ENCODE measurements at places on chromosomes 12 and 14.

- peak; percentile 51 for DNase-seq
Observed at GRCh38 chr14:73825551-73826188, 26.0 kb upstream of the PTGR2 start.

- no peak for DNase-seq
Observed at GRCh38 chr14:101072945-101073597, 169.5 kb upstream of the RTL1 start.

DNA sequence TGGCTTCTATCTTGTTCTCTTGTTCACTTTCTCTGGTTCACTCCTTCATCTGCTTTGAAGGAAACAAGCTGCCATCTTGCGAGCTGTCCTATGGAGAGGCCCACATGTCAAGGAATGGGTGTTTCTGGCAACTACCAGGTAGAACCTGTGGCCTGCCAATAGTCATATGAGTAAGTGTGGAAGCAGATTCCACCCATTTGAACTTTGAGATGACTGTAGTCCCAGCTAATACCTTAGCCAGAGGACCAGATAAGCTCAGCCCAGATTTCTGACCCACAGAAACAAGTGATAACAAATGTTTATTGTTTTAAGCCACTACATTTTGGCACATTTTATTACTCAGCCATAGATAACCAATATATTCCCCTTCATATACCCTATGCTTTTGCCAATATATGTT, 4.0 kb upstream of the SLC38A2 start:
- DNase-seq = no peak

- no peak for DNase-seq
Observed at GRCh38 chr12:124388679-124389137, 93.8 kb downstream of the RFLNA start.

- no peak for DNase-seq
Observed at GRCh38 chr14:56870336-56870735, 60.1 kb upstream of the OTX2 start.

DNA sequence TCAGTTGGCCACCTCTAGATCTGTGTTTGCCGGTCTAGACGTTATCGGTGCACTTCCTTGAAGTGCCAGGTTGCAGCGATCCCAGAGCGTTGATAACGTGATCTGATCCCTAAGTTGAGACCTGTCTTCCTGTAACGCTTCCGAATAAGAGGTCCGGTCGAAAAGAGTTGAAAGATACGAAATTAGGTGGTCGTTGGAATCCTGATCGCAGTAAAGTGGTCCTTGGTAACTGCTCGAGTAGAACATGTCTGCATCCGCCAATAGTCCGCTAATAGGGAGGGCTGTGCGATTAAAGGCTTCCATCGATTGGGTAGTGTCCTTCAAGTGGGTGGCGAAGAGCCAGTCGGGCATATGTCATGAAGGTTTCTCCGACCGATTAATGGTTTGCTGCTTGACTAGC, 2.7 kb downstream of the SRSF5 start:
- DNase-seq = no peak

DNA sequence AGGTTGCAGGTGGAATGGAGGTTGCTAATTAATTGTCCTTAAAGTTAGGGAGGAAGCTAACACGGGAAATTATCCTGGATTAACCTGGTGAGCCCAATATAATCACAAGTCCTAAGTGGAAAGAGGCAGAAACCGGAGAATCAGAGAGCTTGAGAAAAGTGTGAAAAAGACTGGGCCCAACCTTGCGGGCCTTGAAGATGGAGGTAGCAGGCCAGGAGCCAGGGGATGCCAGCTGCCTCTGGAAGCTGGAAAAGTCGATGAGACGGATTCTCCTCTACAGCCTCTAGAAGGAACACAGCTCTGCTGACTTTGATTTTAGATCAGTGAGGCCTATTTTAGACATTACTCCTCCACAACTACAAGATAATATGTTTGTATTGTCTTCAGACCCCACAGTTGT, 2.1 kb downstream of the SDR9C7 start:
- no peak for DNase-seq

GRCh38 chr12:817941-818600, 65.7 kb downstream of the WNK1 start:
- no peak for DNase-seq

GRCh38 chr14:78346747-78347146, 176.6 kb downstream of the NRXN3 start:
- no peak for DNase-seq

- no peak for DNase-seq
Observed at GRCh38 chr12:108730365-108731104, 783 bp downstream of the CORO1C start.

GRCh38 chr14:64117671-64118402, 176.3 kb downstream of the ESR2 start:
- DNase-seq = no peak

GRCh38 chr12:106197906-106198623, 49.8 kb downstream of the CKAP4 start:
- DNase-seq = no peak

DNA sequence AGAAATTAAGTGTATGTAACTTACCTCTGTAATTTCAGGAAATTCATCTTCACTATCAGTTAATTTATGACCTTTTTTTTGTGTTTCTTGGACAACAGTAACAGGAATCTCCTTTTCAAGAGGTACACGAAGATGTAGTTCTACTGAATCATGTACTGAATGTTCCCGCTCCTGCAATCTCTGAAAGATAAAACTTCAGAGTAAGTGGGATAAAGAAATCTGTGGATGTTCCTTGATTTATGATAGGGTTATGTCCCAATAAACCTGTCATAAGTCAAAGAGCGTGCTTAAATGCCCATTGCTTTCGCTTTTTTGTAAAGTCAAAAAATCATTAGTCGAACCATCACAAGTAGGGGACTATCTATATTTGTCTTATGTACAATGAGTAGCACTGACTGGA, 40.8 kb downstream of the SENP1 start:
- no peak for DNase-seq

GRCh38 chr12:131030472-131031328, 77.0 kb downstream of the ADGRD1 start:
- no peak for DNase-seq

GRCh38 chr12:14272956-14273912, 92.2 kb upstream of the ATF7IP start:
- no peak for DNase-seq

DNA sequence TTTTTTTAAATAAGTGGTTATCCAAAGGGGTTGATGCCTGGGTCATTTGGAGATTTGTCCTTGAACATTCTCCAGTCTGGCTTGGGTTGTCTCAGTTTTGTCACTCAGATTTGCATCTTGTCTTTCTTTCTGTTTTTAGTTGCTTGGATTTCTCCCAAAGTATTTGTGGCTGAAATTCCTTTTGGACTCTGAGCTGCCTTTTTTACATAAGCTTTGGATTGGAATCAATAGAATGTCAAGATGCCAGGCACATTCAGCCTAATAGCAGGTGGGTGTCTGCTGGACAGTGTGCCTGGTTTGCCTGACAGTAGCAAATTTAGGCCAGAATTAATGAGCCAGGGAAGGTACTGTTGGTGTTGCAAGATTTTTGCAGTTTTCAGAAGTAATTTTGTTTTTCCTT, 50.0 kb downstream of the FLRT2 start:
- no peak for DNase-seq

GRCh38 chr14:48401321-48401720, 725.9 kb upstream of the MDGA2 start:
- DNase-seq = no peak

GRCh38 chr12:45286621-45287020, 70.7 kb downstream of the ANO6 start:
- DNase-seq = no peak

DNA sequence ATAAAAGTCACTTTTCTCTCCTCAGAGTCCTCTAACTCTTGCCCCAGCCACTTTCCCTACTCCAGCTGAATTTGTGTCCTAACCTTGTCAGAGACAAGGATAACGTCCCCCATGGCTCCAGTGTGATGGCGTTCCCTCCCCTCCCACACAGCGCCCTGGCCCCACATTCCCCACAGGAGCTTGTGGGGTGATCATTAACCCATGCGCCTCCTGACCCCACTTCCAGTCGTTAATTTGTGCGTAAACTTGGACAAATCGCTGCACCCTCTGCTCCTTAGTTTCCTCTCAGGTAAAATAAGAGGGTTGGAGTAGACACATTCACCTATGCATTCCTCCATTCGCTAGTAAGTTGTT, 22.9 kb upstream of the BCDIN3D start:
- no peak for DNase-seq

- no peak for DNase-seq
Observed at GRCh38 chr12:80643961-80644360, 63.5 kb upstream of the MYF6 start.

- no peak for DNase-seq
Observed at GRCh38 chr12:30953951-30954751, 27.6 kb downstream of the TSPAN11 start.

GRCh38 chr12:53786411-53786810, 34.6 kb upstream of the CISTR start:
- no peak for DNase-seq

GRCh38 chr12:115752156-115752555, 525.3 kb downstream of the MED13L start:
- DNase-seq = no peak

- peak; percentile 38 for DNase-seq
Observed at GRCh38 chr12:121800694-121801594, 2.9 kb upstream of the SETD1B start.

GRCh38 chr12:53308276-53308675, 8.8 kb downstream of the MYG1 start:
- DNase-seq = no peak

DNA sequence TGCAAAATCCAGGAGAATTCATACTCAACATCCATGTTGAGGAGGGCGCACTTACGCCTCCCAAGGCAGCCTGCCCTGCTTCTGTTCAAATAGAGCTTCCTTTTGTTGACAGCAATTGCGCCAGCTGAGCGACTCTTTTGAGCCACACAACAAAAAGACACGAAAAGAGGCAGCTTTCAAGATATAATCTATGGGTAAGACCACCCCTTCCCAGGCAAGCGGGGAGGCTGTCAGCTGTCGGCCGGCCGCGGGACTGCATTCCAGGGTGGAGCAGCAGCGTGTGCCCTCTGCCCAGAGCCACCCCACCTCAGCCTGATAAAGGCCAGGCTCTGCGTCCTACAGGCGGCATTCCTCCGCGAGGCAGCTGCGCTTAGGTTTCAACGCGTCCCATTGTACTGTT, 15.8 kb upstream of the STAB2 start:
- no peak for DNase-seq

- no peak for DNase-seq
Observed at GRCh38 chr14:104977681-104978653, at the start of gene AHNAK2. TSS of gene AHNAK2 (minus strand) at chr14:104978374. CDS start at chr14:104978237, 137 bp downstream.

DNA sequence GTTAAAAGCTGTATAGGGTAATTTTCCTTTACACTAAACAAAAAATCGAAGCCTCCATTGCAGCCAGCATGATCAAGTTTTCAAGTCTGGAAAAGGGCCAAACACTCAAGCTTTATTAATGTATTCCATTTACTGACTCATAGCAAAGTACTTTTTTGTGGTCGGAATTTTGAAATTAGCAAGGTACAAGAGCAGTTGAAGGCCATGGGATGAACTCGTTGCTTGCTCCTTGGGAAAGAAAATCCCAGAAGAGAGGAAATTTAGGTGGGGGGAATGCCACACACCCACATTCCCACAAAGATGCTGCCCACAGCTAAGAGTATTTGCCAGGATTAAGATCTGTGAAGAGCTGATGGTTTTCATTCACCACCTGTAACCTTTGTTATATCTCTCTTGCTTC, 333.7 kb downstream of the EGLN3 start:
- DNase-seq = no peak

- DNase-seq = no peak
Observed at GRCh38 chr12:92178340-92178739, 32.7 kb upstream of the BTG1 start.

GRCh38 chr14:38078393-38078792, 129.3 kb upstream of the SSTR1 start:
- no peak for DNase-seq

GRCh38 chr14:97057238-97058073, 260.3 kb downstream of the VRK1 start:
- DNase-seq = no peak

GRCh38 chr12:66482351-66483203, 180.3 kb downstream of the HELB start:
- DNase-seq = no peak

DNA sequence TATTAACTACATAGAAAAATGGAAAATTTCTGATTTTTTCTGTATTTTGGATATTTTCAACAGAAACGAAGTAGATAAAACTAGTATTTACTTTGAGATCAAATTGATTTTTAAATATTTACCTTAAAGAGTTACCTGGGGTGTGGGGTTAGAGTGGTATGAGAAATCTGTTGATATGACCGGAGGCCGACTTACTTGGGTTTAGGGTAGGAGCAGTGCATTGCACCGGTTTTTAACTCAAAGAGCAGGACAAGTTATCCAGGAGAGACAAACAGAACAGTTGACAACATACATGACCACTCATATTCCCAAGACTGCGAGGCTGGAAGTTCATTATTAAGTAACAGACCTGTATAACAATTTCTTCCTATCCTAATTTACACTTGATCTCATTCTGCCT, 31.4 kb downstream of the TPH2 start:
- DNase-seq = no peak

DNA sequence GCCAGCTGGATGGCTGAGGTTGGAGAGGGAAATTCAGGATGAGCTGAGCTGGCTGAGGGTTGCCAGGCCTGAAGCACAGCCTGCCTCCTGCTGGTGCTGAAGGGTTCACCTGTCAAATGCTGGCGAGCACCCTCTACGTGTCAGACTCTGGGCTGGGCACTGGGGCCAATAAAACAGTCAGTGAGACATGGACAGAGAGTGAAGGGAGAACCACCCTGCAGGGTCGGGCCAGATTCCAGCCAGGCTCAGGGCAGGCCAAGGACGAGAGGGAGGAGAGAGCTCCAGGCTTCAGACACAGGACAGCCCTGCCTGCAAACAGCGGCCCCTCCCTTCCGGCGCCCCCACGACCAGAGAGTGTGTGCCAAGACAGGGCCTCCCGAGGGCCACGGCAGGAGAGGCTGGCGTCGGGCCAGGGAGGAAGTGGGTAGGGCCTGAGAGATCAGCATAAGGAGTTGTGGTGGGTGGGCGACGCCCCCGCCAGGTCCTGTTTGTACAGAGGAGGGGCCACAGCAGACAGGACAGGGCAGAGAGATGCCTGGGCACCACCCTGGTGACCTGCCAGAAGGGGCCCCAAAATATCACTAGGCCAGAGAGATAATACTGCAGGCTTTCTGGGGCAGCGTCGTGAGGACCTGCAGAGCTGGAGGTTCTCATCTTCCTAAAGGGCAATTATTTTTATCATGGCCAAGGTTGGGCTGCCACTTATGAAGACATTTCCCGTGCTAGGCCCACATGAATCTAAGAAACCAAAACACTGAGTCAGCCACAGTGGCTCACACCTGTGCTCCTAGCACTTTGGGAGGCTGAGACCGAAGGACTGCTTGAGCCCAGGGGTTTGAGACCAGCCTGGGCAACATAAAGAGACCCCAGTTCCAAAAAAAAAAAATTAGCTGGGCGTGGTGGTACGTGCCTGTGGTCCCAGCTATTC, 73.1 kb upstream of the GPR68 start:
- peak; percentile 41 for DNase-seq

All from activated CD4-positive, CD25-positive, alpha-beta regulatory T cell treated with anti-CD3 and anti-CD28 coated beads, Interleukin-2, amount 50 U/mL, for 16 hours (primary cell).